ENCODE measurements at places on chromosomes 13 and 19. TPM values are rescaled to one million over a fixed set of nuclear protein-coding genes. Genes with fewer than 3 reads are reported as not detected.

Gene OVOL3
- not detected for total RNA-seq

DNA sequence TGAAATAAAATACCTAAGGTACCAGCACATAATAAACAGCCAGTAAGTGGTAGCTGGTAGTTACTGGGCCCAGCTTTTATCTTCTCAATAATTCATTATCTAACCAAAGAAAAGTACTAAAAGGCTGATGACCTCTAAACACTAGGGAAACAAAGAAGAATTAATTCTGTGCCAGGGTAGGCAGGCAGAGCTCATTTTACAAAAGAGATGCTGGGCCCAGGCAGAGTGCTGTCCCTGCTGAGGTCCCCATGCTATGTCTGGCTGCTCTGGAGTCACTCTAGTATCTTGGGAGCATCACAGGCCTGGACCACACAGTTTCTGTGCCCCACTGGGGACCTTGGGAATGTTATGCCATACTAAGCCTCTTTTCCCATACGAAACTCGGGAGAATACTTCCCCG lies 18.2 kb downstream of the ZNF507 start:
- DNase-seq = no peak

- no peak for DNase-seq
Observed at GRCh38 chr13:105272660-105273631, 1262.5 kb downstream of the EFNB2 start.

DNA sequence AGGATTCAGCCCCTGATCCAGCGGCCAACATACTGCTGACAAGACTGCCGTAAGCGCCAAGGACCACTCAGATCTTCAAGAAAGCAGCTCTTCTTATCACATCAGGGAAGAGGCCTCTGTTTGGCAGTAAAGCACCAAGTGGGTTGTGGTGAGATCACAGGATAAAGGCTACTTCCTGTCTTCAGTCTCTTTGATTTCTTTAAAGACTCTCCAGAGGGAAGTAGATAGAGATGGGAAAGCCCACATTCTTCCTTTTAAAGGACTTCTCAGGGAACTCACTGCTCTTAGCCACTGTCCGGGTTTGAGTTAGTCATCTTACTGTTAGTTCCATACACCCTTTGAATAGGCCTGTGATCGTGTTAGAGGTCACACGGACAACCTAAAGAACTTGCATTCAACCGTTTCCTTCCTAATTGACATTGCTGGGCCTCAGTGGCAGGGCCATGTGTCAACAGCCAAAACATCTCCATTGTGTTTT lies 47.2 kb upstream of the POMP start:
- DNase-seq = peak; percentile 28

DNA sequence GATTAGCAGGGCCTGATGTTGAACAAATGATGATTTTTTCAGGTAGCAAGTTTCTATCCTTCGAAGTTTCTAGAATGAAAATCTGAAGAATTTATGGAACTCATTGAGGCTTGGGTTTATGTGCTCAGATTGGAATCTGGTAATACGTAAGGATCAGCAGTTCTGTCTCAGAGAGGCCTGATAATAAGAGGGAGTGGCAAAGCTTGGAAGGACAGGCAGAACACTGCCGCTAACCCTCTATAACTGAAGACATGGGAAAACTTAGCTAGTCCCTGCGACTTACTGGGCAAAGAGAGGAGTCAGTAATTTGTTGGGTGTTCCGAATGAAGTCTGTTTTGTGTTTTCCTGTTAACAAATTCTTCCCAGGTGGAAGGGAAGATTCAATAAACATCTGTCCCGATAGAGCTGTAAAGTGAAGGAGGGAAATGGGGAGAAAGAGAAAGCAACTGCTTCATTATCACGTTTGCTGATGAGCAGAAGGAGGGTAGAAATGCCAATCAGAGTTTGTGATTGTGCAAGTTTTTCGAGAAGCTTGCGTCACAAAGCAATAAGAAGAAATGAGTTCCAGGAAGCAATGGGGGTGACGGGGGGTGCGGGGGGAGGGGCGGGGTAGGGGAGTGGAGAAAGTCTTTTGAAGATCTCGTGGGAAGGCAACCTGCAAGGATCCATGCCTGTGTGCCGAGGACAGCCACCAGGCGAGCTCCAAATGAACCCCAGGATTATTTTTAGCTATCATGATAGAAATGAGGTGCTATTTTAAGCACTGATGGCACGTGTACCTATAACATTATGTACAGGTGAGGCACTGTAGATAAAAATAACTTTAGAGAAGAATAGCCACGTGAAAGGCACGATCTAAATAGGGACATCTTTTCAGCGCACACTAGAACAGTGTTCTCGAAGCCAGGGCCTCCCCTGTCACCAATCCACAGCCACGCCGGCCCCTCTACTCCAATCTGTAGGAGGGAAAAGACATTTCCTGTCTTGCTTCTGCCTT lies 224.1 kb downstream of the FGF9 start:
- DNase-seq = no peak
